CD4-positive, alpha-beta memory T cell (primary cell): ENCODE measurements at places on chromosomes 16 and 17. TPM values are rescaled to one million over a fixed set of nuclear protein-coding genes. Genes with fewer than 3 reads are reported as not detected.

Gene CTCF
- 72.5 TPM for total RNA-seq

GRCh38 chr17:74226252-74226651 is 12.9 kb downstream of the TTYH2 start:
- H3K4me1 ChIP-seq, result no peaks in the 10 kb centered on the region

Gene TBC1D3E
- 0.17 TPM for total RNA-seq

DNA sequence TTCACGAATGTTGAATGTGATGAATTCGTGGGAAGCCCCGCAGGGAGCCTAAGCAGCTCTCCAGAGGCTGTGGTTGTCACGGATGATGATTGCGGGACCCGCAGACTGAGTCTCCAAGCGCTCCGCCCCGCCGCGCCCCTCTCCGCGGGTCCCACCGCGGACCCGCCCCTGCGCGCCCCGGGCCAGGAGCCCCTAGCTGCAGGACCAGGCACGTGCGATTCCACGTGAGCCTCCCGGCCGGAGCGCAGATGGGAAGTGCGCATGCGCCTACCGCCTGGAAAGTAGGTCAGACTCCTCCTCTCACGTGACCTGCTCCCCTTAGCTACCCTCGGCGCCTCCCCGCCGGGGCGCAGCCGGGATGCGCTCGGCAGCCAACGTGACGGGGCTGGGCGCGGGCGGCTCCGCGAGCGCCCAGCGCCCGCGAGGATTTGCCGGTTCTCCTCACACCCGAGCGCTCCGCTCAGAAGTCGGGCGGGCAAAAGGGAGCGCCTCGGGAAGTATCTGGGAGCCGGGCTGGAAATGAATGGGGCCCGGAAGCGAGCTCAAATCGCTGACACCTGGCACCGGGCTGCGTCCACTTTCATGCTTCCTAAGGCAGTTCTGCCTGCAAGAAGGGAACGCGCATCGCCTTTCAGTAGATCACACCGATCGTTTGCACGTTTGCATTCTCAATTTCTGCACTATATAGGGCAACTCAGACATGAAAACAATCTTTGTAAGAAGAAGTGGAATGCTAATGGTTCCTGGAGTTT is 26.4 kb upstream of the HLF start:
- H3K4me1 ChIP-seq, result peaks cover 28% of the 10 kb centered on the region
- H3K36me3 ChIP-seq, result no peaks in the 10 kb centered on the region
- H3K27ac ChIP-seq, result peak overlapping the region; percentile 47
- peak; percentile 87 for DNase-seq

Gene IGF2BP1
- total RNA-seq, result not detected

DNA sequence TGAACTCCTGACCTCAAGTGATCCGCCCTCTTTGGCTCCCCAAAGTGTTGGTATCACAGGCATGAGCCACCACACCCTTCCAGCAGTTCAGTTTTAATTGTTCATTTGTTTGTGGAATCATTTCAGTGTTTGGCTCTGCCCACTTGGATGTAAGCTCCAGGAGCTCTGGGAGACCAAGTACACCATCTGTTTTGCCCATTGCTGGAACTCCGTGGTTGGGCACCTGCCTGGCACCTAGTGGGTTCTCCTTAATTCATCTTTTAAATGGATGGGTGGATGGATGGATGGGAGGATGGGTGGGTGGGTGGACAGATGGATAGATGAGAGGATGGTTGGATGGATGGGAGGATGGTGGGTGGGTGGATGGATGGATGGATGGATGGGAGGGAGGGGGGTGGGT is 953 bp upstream of the NECAB2 start:
- H3K4me3 ChIP-seq, result no peak overlapping the region
- no peaks in the 10 kb centered on the region for H3K4me1 ChIP-seq
- H3K36me3 ChIP-seq, result no peaks in the 10 kb centered on the region
- no peak overlapping the region for H3K27ac ChIP-seq
- DNase-seq, result no peak
- no peaks in the 10 kb centered on the region for H3K27me3 ChIP-seq

Gene MT1A
- total RNA-seq, result not detected

DNA sequence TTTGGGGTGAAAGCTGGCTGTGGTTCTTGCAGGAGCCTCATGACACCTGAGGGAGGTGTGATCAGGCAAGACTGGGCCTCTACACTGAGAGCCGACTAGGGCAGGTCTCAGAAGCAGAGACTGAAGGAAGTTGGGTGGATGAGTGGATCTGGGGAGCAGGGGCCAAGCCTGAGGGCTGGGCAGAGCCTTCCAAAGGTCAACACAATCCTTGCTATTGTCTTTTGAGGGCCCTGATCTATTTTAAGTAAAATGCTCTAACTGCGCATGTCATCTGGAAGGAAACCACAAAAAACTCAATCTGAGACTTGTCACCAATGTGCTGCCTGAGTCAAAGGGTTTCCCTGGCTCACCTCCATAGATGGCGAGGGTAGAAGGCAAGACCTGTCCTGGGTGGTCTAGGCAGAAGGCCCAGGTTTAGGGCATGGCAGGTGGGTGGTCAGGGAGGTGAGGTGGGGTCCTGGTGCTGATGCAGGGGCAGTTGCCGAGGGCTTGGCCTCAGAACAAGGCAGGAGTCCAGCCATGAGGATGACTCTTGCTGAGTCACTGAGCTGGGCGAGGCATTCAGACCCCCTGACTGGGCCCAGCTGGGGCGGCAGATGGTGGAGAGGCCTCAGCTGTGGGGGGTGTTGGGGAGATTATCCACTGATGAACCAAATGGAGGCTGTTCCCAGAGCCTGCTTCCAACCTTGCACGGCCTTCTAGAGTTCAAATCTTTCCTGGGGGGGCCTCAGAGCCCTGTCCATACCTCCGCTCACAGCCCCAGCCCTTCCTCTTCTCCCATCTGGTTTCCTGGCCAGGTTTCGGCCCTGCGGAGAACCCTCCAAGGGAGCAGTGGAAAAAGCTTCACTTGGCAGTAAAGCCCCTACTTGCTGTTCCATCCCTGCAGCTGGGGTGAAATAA is 5.1 kb downstream of the MVP start:
- peak; percentile 29 for DNase-seq
- H3K4me3 ChIP-seq, result no peak overlapping the region
- H3K4me1 ChIP-seq, result peaks cover 92% of the 10 kb centered on the region
- H3K27me3 ChIP-seq, result no peaks in the 10 kb centered on the region
- peaks cover 5% of the 10 kb centered on the region for H3K36me3 ChIP-seq
- peak overlapping the region; percentile 3 for H3K27ac ChIP-seq

Gene ETV4
- not detected for total RNA-seq

- no peaks in the 10 kb centered on the region for H3K36me3 ChIP-seq
- no peaks in the 10 kb centered on the region for H3K27me3 ChIP-seq
- H3K4me3 ChIP-seq, result no peak overlapping the region
- DNase-seq, result no peak
- no peak overlapping the region for H3K27ac ChIP-seq
These were observed 17.8 kb upstream of the ADGRG1 start for GRCh38 chr16:57610611-57611010.
